Hippocampal formation (tissue), 2 donors: ENCODE measurements at places on chromosomes 16 and 17.

- DNase-seq = no peak
Measured at GRCh38 chr17:82691714-82692113, 6.8 kb downstream of the RAB40B start.

- no peak for DNase-seq
Measured at GRCh38 chr17:35097776-35098175, 21.9 kb downstream of the RAD51D start.

- peak; percentile 66 for DNase-seq
Measured at GRCh38 chr17:75412455-75413317, 7.2 kb upstream of the GRB2 start.

DNA sequence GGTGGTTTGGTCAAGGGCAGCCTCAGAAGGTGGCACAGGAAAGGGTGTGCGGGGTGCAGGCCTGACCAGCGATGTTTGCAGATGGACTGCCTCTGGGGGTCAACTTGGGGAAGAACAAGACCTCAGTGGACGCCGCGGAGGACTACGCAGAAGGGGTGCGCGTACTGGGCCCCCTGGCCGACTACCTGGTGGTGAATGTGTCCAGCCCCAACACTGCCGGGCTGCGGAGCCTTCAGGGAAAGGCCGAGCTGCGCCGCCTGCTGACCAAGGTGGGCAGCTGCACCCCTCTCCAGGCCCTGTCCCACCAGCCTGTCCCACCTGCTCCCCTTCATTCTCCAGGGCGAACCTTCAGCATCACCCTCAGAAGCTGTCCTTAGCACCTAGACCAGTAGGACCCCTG lies 12.5 kb downstream of the DHODH start:
- no peak for DNase-seq

GRCh38 chr17:65438708-65439294 lies 122.6 kb downstream of the AXIN2 start:
- DNase-seq = no peak

GRCh38 chr16:68676113-68676860 lies 31.2 kb downstream of the CDH3 start:
- no peak for DNase-seq

- DNase-seq = no peak
Measured at GRCh38 chr17:14873540-14873939, 391.6 kb downstream of the PMP22 start.
